Stimulated activated naive B cell treated with anti-CD40 and anti-IgM and Interleukin-4, amounts not matched to agents 10 μg/mL and 1 μg/mL and 100 μg/mL, for 72 hours (primary cell): ENCODE measurements at places on chromosomes 6 and 20.
A peak's percentile ranks its signal among the peaks of the same experiment; 100 is the strongest.

GRCh38 chr6:114155763-114156162 is 184.8 kb upstream of the HDAC2 start:
- DNase-seq = no peak
- H3K27ac ChIP-seq = no peak overlapping the region
- H3K36me3 ChIP-seq = no peaks in the 10 kb centered on the region
- H3K27me3 ChIP-seq = no peaks in the 10 kb centered on the region

DNA sequence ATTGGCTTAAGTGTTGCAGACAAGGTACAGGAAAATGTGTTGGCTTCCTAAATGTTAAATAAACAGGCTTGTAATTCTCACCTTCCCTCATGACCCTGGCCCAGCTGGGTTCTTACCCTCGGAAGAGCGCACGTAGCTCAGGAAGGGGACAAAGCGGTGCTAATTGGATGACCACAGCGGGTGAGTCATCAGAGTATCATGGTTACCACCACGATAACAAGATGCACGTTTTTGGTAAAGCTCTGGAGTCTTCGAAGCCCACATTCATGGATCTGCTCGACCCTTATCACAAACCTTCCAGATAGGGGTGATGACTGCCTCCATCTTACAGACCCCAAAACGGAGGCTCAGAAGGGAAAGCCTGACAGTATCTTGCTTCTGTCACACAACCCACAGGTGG is 32.8 kb downstream of the APCDD1L start:
- no peaks in the 10 kb centered on the region for H3K4me1 ChIP-seq
- DNase-seq = no peak
- H3K27me3 ChIP-seq = peaks cover 29% of the 10 kb centered on the region

DNA sequence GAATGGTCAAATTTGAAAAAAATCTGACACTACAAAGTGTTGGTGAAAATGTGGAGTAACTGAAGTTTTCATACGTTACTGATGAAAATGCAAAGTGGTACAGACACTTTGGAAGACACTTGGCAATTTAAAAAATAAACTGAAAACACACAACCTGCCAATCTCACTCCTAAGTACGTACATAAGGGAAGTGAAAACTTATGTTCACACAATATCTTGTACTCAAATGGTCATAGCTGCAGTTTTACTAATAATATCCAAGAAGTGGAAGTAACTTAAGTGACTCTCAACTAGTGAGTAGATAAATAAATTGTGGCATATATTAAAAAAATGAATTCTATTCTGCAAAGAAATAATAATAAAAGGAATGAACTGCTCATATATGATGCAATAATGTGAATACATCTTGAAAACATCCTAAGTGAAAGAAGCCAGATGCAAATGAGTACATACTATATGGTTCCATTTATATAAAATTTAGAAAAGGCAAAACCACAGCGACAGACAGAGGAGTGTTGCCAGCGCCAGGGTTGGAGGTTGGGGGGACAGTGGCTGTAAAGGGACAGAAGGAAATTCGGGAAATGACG is 198.2 kb downstream of the ERMARD start:
- no peak overlapping the region for H3K4me3 ChIP-seq
- no peak overlapping the region for H3K27ac ChIP-seq
- DNase-seq = no peak
- peaks cover 3% of the 10 kb centered on the region for H3K4me1 ChIP-seq

DNA sequence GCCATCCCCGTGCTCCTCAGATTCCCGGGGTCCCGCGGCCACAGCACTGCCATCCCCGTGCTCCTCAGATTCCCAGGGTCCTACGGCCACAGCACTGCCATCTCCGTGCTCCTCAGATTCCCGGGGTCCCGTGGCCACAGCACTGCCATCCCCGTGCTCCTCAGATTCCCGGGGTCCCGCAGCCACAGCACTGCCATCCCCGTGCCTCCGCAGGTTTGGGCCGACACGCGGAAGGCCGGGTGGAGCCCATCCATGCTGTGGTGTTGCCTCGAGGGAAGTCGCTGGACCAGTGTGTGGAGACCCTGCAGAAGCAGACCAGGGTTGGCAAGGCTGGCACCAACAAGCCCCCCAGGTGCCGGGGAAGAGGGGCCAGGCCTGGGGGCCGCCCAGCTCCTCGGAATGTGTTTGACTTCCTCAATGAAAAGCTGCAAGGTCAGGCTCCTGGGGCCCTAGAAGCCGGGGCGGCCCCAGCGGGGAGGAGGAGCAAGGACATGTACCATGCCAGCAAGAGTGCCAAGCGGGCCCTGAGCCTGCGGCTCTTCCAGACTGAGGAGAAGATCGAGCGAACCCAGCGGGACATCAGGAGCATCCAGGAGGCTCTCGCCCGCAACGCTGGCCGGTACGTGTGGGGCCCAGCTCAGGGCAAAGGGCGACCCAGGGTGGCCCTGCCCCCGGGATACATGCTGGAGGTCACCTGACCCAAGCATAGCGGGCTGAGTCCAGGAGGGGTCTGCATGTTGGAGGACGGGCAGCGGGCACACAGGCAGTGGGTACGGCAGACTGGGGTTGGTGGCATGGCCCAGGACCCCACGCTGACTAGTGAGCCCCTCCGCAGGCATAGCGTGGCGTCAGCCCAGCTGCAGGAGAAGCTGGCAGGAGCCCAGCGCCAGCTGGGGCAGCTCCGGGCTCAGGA is 1.3 kb upstream of the LIME1 start:
- H3K27me3 ChIP-seq = no peaks in the 10 kb centered on the region
- H3K4me3 ChIP-seq = no peak overlapping the region
- no peak for DNase-seq
- peaks cover 36% of the 10 kb centered on the region for H3K4me1 ChIP-seq

DNA sequence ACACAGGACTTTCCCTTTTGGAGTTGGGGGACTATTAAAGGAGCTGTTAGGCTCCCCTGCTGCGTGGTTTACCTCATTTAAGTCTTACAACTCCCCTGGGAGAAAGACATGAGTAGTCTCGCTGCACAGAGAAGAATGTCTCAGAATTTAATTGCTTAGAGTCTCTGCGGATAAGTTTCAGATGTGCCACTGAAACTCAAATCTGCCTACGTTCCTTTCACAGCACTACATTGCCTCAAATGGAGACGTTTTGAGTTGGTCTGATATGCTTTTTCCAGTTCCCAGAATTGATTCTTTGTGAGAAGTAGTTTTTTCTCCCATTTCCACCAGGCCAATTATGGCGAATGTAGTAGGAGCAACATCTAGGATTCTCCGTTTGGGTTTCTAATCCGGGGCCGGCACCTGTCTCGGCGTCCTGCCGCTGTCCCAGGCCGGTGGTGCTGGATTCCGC is 532 bp upstream of the SLC35F1 start:
- DNase-seq = no peak
- H3K36me3 ChIP-seq = no peaks in the 10 kb centered on the region
- peaks cover 2% of the 10 kb centered on the region for H3K4me1 ChIP-seq
- H3K27me3 ChIP-seq = peaks cover 59% of the 10 kb centered on the region
- no peak overlapping the region for H3K27ac ChIP-seq

GRCh38 chr6:143792402-143793279 is 50.5 kb upstream of the LTV1 start:
- DNase-seq = no peak
- H3K36me3 ChIP-seq = peaks cover 45% of the 10 kb centered on the region
- H3K4me1 ChIP-seq = no peaks in the 10 kb centered on the region
- no peak overlapping the region for H3K4me3 ChIP-seq

DNA sequence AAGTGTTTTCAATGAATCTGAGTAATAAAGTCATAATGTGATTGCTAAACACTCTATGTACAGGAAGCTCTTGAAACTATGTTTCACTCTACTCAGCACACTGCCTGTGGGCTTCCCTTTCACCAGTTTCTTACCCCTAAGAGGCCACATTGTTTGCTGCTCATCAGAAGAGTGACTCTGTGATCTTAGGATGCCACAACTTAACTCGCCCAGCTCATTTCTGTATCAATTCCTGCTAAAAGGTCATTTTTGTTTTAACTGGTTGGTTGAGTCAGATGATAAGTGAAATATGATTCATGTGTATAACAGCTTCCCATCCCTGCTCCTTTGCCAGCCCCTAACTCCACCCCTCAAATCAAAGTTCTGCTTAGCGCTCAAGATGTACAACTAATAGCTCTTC is 9.8 kb upstream of the NDUFAF4 start:
- H3K36me3 ChIP-seq = no peaks in the 10 kb centered on the region
- peaks cover 40% of the 10 kb centered on the region for H3K27me3 ChIP-seq
- H3K4me1 ChIP-seq = no peaks in the 10 kb centered on the region
- no peak overlapping the region for H3K4me3 ChIP-seq

DNA sequence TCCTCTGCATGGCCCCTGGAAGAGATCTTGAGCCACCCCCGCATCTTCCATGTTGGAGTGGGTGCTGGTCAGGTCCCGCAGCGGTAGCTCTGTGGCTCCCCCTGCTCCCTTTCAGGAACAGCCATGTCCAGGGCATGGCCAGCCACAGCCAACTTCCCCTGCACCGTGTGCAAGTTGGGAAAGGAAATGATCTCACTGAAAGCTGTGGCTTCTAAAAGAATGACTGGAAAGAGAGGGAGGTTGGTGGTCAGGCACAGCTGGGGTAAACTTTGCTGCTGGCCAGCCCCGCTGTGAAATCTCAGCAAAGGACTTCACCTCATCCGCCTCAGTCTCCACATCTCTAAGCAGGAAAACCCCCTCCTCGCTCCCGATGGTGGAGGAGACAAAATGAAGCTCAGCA is 153.6 kb upstream of the CST7 start:
- no peaks in the 10 kb centered on the region for H3K36me3 ChIP-seq
- H3K4me3 ChIP-seq = no peak overlapping the region
- no peaks in the 10 kb centered on the region for H3K4me1 ChIP-seq
- DNase-seq = no peak
- H3K27me3 ChIP-seq = peaks cover 13% of the 10 kb centered on the region

DNA sequence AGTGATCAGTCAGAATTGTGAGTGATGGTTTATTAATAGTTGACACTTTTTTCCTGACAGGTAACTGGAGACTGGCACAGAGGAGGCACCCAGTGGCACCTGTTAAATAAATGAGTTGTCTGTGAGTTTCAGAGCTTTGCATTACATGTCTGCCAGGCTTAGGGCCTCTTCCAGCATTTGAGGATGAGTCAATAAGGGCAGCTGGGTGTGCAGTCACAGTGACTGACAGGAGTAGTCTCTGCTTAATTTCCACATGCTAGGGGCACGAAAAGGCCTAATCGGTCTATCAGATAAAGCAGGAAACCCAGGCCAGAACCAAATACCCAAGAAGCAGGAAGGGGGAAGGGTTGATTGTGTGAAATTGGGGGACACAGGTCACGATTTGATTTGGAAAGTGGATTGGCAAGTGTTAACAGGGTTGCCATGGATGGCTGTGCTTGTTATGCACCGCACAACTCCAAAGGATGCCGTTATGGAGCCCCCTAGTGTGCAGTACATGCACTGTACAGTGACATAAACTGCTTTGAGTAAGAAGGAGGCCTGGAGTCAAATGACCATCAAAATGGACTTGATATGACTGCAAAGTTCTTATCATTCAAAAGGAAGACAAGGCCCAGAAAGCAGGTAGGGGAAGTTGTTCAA is 111.9 kb upstream of the GGTLC1 start:
- peaks cover 28% of the 10 kb centered on the region for H3K27me3 ChIP-seq
- no peak overlapping the region for H3K27ac ChIP-seq
- H3K4me1 ChIP-seq = no peaks in the 10 kb centered on the region
- no peak for DNase-seq

- no peaks in the 10 kb centered on the region for H3K4me1 ChIP-seq
- peaks cover 43% of the 10 kb centered on the region for H3K27me3 ChIP-seq
- H3K27ac ChIP-seq = no peak overlapping the region
- no peaks in the 10 kb centered on the region for H3K36me3 ChIP-seq
These were observed 22.4 kb upstream of the MAS1L start for GRCh38 chr6:29510202-29510601.

GRCh38 chr6:22062807-22063408 is 233.9 kb downstream of the PRL start:
- H3K27ac ChIP-seq = peak overlapping the region; percentile 90
- H3K4me1 ChIP-seq = peaks cover 33% of the 10 kb centered on the region
- no peaks in the 10 kb centered on the region for H3K27me3 ChIP-seq
- peak; percentile 80 for DNase-seq

DNA sequence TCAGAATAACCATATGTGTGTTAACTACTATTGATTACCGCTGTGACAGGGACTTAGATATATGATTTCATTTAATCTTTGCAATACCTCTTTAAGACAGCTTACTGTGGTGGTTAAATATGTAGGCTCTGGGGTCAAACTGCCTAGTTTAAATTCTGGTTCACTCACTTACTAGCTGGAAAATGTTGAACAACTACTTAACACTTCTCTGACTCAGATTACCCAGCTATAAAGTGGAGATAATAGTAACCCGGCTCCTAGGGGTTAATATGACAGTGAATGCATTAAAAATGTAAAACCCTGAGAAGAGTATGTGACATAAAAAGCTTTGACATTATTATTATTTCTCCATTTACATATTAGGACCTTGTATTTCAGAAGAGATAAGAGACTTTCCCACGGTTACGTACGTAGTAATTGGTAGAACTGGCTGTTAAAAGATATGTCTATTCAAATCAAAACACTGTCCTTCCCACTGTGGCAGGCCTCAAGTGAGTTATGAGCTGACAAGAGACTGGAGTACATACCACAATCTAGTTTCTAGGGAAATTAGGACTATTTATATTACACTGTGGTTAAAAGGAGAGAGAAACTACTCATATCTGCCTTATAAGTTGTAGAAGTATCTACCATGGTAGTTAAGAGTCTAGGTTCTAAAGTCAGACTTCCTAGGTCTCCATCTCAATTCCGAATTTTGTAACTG is 4.4 kb upstream of the PLCB1 start:
- H3K27ac ChIP-seq = no peak overlapping the region
- no peaks in the 10 kb centered on the region for H3K36me3 ChIP-seq
- H3K4me1 ChIP-seq = peaks cover 10% of the 10 kb centered on the region
- peaks cover 17% of the 10 kb centered on the region for H3K27me3 ChIP-seq
- no peak overlapping the region for H3K4me3 ChIP-seq
